ENCODE measurements at places on chromosomes 4 and X.
A peak's percentile ranks its signal among the peaks of the same experiment; 100 is the strongest.

GRCh38 chr4:6582889-6583490 lies 8.0 kb downstream of the MAN2B2 start:
- DNase-seq: no peak

GRCh38 chr4:89447543-89447942 lies 139.9 kb upstream of the GPRIN3 start:
- no peak for DNase-seq

GRCh38 chr4:147734496-147734895 lies 2.6 kb downstream of the ARHGAP10 start:
- DNase-seq: no peak

DNA sequence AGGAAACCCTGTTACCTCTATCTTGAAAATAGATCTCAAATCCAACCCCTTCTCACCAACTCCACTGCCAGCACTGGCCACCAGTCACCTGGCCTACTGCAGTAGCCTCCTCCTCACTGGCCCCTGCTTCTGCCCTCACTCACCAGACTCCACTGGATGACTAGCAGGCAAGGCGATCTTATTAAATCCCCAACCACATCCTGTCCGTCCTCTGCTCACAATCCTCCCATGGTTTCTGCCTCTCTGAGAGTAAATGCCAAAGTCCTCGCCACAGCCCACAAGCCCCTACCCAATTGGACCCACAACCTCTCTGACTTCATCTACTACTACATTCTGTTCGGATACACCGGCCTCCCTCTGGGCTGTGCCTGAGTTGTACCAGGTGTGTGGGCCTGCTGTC lies 5.4 kb upstream of the PIM2 start:
- no peak for DNase-seq

- no peak for DNase-seq
Observed at GRCh38 chrX:47360423-47361179, 9.8 kb upstream of the ZNF157 start.

DNA sequence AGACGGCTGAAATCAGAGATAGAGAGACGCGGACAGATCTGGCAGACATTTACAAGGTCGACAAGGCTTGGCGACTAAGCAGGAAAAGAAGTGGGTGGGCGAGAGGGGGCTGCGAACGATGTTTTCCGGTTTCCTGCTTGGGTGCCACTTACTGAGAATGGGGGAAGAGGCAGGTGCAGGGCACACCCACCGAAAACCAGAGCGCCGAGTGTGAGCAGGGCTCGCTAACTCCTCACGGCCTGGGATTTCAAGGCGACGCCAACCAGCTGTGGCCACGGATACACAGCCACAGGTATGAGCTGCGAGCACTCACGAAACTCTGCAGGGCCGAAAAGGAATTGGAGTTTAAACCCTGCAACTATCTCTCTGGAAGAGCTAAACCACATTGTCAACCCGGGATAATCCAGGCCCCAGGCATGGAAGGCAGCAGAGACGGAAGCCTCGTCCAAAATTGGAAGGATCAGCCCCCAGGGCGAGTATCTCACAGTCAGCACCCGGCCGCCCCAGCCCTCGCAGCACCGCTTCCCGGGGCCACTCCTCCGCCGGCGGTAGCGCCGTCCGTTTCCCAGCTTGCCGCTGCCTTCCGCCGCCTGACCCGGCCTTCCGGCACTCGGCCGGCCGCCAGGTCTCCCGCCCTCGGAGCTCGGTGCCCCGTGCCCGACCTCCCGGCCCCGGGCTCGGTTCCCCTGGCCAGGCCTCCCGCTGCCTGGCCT lies 778 bp downstream of the CASP3 start:
- DNase-seq: peak; percentile 55

DNA sequence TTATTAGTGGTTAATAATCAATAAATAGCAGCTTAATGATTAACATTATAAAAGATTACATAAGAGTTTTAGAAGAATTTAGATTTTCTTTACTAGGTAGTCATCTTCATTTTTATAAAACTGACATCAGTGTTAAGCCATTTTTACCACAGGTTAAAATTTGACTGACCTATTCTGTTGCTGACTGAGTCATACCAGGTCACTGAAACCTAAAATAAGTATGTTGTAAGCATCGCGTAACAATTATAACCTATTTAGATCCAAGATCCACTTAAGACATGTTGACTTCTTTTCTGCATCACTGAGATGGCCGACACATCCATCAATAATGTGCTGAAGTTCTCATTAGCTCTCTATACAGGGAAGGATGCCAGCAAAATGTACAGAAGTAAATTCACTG lies 36.7 kb downstream of the ARX start:
- DNase-seq: no peak

Data from activated T-cell treated with anti-CD3 and anti-CD28 coated beads, Interleukin-2, amount 50 U/mL, for 1 hour (primary cell).